Spleen (tissue), 13 donors: ENCODE measurements at places on chromosomes 16 and 17.

GRCh38 chr16:75080205-75081029, 36.2 kb downstream of the LDHD start:
- DNase-seq: no peak

GRCh38 chr17:60874772-60875171, 197.1 kb downstream of the BCAS3 start:
- DNase-seq: no peak

- no peak for DNase-seq
Observed at GRCh38 chr16:71364133-71364681, 5.7 kb downstream of the CALB2 start.

- DNase-seq: no peak
Observed at GRCh38 chr17:71922439-71922838, 198.4 kb upstream of the SOX9 start.

- DNase-seq: no peak
Observed at GRCh38 chr16:35687781-35688180, 2228.4 kb downstream of the TP53TG3F start.

DNA sequence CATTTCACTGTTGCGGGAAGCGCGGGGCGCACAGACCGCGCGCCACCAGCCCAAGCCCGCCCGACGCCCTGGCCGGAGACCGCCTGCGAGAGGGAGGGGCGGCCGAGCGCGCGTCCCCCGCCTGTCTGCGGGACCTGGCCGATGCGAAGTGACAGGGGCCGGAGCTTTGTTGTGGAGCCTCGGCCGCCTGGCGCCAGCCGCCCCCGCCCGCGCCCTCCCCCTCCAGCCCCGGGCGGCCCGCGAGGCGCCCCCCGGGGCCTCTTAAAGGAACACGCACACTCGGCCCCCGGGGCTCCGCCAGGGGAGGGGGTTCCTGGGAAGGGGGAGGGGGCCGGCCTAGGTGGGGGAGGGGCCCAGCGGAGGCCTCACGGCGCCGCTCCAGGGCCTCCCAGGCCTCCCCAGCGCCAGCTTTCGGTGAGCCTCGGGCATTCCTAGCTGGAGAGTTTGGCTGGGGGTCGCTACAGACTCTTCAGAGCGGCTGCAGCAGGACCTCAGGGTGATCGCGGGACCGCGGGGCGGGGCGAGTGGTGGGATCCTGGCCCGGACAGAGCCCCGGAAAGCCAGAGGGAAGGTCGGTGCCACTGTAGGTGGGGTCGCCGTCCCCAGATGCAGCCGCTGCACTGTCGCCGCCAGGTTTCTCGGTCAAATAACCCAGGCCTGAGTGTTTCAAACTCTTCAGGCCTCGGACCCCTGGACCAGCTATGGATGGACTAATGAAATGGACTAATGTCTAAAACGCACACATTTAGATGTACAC, 2.4 kb upstream of the TBX2 start:
- no peak for DNase-seq

DNA sequence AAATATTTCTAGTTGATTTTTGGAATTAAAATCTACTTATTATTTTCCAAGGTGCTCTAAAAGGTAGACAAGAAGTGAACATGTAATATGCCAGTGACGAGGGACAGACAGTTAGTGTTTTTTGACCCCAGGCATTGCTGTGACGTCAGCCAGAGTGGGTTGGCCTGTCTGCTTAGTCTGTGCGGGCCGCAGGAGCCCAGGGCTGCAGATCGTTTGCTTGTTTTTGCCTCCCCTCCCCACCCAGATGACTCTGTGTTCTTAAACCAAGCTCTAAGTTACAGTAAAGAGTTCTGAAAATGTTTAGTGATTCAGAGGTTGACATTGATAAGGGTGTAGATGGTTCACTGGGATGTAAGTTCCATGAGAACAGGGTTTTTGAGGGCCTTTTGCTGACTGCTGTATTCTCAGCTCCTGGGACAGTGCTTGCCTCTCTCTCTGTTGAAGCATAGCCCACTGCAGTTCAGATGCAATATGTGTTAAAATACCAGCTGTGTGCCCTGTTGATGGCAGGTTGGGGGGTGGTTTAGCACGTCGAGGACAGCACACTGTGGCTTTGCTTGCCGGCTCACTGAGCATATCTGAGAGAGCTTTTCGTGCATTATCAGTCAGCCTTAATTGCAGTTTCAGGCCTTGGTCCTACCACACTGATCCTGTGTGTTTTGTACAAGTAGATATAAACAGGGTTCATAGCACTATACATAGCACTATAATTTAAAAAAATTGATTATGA, 64.8 kb downstream of the SEC14L1 start:
- DNase-seq: no peak

DNA sequence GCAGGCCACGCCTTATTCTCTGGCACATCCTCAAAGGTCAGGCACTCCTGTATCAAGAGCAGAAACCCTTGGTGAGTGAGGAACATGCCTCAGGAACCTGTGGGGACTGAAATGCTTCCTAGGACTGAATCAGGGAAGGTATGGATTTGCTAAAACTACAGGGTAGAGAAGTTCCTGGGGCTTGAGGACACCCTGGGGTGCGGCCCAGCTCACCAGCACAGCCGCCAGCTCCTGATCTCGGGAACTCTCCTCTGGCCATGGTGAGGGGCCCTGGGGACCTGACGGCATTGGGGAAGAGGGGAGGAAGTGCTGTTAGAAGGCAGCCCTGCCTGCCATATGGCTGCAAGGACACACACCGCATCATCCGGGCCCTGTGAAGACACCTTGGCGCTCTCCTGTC, 7.5 kb downstream of the ZSCAN10 start:
- peak; percentile 70 for DNase-seq

GRCh38 chr17:6712854-6713129, 377 bp downstream of the SLC13A5 start:
- DNase-seq: no peak

- DNase-seq: no peak
Observed at GRCh38 chr16:49428808-49429207, 55.2 kb downstream of the C16orf78 start.

DNA sequence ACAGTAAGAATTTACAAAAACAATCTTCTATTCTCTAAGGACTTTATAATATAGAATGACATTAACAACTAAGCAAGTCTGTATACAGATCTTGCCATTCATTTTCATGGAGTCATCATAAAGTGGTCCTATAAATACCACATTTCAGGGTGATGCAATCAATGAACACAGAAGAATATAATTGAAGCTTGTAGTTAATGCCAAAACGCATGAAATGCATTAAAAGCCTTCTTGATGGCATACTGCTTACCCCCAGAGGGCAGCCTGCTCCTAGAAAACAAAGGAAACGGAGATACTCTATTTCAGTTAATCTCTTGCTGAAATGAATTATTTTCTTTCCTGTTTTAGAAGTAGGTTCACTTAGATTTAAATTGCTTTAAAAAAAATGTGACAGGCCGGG, 45.2 kb upstream of the STAC2 start:
- DNase-seq: no peak

DNA sequence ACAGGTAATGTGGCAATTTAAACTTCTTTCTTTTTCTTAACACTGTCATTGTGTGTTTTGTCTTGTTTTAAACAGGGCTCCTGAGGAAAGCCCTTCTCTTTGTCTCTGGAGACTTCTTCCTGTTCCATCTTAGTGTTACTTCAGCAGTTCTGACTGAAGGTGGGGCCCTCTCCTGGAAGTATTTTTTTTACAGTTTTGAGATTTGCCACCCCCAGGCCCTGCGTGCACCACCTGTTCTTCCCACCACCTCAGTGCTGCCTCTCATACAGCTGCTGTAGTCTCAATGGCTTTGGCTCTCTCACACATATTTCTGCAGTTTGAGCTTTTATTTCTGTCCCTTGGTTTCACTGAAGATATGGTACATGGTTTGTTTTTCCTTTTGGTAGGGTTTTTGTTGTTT, 52.5 kb upstream of the ALDH3A1 start:
- no peak for DNase-seq

GRCh38 chr16:87715231-87715630, 50.6 kb downstream of the KLHDC4 start:
- no peak for DNase-seq

DNA sequence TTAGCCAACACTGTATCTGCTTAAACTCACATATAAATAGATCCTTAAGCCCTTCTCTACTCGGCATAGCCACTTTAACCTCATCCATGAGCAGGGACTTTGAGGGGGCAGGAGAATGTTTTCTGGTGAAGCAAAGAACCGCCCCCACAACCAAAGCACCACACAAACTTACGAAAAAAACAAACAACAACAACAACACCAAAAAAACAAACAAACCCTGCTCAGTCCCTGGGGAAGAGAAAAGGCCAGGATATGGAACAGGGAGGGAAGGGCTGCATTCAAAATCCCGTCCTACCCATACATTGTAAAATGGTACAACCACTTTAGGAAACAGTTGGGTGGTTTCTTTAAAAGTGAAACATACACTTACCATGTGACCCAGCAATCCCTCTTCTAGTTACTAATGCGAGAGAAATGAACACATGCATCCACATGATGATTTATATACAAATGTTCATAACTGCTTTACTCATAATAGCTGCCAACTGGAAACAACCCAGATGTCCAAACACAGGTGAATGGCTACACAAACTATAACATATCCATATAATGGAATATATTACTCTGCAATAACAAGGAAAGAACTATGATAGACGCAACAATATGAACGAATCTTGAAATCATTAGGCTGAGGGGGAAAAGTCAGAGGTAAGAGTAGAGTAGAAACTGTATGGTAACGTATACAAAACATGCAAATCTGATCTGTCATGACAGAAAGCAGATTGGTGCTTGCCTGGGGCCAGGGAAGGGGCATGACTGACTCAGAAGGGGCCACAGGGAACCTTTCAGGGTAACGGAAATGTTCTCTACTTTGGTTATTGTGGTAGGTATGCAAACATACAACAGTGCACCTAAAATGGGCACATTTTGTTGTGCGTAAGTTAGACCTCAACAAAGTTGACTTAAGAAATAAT, 37.7 kb upstream of the TOB1 start:
- no peak for DNase-seq

- DNase-seq: peak; percentile 81
Observed at GRCh38 chr17:73719588-73720071, 75.4 kb upstream of the SDK2 start.

DNA sequence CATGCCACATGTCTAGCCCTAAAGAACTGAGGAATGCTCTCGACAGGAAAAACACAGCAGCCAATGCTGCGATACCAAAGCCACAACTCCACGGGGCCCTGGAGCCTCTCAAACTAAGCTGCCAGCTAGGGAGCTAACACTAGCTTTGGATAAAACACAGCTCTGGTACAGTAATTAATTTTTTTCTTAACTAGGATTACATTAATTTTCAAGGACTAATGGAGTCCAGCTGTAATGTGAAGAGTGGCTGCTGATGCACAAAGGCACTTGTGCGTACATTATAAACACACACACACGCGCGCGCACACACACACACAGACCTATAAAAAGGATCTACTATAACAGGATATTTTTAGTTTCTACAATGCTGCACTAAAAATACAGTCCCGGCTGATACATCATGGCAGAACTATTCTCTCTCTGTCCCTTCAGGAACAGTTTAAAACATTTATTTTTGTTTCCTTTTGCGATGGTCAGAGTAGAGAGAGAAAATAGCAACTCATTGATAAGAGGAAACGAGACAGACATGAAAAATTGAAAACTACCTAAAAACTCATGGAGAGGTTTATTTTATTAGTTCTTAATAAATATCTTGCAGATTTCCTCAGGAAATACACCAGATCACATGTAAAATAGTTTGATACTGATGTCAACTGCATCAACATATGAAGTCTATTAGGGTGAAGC, 88.5 kb downstream of the SMG6 start:
- no peak for DNase-seq

- DNase-seq: peak; percentile 66
Observed at GRCh38 chr16:84048270-84048669, 5.7 kb upstream of the SLC38A8 start.

DNA sequence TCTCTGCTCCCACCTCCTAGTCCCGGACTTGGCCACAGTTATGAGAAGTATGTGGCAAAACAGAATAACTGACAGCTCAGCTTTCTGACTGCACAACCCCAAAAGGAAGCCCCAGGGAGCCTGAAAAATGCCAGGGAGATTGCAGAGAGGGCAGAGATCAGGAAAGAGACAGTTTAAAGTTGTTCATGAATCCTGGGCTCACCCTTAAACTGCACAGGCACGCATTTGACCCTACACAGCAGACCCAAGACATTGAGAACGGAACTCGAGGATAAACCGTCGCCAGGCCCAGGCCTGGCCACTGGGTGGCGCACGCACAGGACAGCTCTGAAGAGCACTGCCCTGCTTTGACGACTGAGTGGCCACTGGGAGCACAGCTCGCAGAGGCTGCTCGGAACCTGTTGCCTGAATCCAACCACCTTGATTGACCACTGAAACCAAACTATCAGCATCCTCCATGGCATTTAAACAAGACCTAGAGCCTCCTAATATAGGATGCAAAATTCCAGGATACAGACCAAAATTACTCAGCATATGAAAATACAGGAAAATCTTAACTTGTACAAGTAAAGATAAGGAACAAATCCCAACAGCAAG, 114.0 kb downstream of the C16orf95 start:
- DNase-seq: no peak

DNA sequence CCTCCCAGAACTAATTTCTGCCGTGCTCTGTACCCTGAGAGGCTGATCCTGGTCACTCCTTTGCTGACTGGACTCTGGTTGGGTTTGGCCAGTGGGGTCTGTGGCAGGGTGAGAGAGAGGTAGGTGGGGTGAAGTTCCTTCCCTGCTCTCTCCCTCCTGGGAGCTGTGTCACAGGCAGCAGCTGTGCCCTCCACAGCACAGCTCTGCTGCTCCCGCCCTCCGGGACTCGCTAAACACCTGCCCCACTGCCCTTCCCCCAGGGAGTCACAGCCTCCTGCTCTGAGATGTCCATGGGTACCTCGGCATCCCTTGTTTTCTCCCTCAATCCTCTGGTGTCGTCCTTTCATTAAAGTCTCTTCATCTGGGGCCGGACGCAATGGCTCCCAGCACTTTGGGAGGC, 66.4 kb downstream of the SRCIN1 start:
- no peak for DNase-seq

DNA sequence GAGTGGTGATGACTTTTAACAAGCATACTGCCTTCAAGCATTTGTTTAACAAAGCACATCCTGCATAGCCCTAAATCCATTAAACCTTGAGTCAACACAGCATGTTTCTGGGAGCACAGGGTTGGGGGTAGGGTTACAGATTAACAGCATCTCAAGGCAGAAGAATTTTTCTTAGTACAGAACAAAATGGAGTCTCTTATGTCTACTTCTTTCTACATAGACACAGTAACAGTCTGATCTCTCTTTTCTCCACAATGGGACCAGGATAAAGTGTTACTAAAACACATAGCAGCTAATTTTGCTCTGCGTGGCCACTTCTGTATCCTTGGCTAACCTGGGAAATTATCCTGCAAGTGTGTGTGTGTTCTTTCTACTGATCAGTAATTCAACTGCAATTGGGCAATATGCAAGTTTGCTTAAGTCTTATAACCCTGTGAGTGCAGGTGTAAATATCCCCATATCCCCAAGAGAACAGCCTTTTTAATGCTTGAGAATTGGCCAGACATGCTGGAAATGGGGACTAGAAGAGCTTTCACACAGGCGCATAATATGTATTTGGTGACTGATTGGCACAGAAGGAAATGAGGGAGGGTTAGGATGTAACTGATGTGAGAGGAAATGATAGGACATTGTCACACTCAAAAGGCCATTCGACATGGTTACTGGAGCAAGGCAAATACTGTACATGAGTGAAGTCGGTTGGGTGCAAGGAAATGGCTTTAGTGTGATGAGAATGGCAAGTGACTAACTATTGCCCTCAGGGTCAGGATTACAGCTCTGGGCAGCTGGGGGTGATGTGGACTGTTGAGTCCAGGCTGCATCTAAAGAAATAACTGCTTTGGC, 10.8 kb upstream of the ANKS4B start:
- no peak for DNase-seq
